Prostate gland (tissue), 2 donors: ENCODE measurements at places on chromosomes 4 and X. TPM values are rescaled to one million over a fixed set of nuclear protein-coding genes. Genes with fewer than 3 reads are reported as not detected.

The ART3 gene
- total RNA-seq, result 3.8 TPM

The S100P gene
- 21.9 TPM for total RNA-seq

The WAS gene
- 2.5 TPM for total RNA-seq

The CHM gene
- total RNA-seq, result 13.9 TPM

The SPANXA1 gene
- total RNA-seq, result not detected

The UVSSA gene
- total RNA-seq, result 47.9 TPM

The MAGEC1 gene
- total RNA-seq, result 8.6 TPM

The ANXA10 gene
- not detected for total RNA-seq

The PLAC8 gene
- total RNA-seq, result 2.6 TPM

The KIF4A gene
- total RNA-seq, result 0.73 TPM

The DMRTC1 gene
- total RNA-seq, result 0.40 TPM

The ARR3 gene
- not detected for total RNA-seq

The VCX3B gene
- 29.7 TPM for total RNA-seq

The CTAG2 gene
- 15.4 TPM for total RNA-seq

The JCHAIN gene
- 2.0 TPM for total RNA-seq
